ENCODE measurements at places on chromosomes 5 and 9.

- no peak for DNase-seq
Measured at GRCh38 chr5:43638107-43638506, 35.1 kb downstream of the NNT start.

DNA sequence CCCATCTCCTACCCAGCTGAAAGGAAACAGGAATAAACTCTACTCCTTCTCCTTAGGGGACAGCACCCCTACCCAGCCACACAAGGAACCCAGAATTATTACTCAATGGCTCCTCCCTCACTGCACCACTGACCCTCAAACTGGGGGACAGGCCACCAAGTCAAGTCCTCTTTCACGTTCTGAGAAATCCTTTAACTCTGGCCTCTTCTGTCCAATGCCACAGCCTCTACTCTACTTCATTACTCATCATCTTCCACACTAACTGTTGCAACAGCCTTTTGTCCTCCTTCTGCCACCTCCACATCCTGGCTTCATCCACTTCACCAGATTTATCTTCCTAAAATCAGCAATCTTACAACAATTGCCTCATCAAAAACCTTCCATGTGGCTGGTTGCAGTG lies 6.8 kb downstream of the TTC39B start:
- no peak for DNase-seq

- DNase-seq, result no peak
Measured at GRCh38 chr9:78806492-78807160, 509.7 kb downstream of the PSAT1 start.

GRCh38 chr5:142167458-142167857 lies 58.9 kb downstream of the NDFIP1 start:
- no peak for DNase-seq

DNA sequence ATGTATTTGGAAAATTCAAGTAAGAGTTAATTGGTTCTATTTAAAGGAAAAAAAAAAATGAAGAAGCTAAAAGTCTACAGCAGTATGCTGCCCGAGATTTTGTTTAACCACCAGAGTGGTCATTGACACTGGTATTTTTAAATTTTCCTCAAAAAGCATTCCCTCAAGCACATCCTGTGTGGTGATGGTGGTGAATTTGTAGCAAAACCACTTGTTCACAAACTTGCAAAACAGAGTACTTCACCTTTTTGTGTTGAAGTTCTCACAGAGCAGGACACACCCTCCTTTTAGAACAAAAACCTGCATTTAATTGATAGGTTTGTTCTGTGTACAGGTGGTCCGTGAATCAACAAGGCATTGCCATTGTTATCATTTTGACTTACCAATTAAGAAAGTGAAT lies 374.2 kb downstream of the EFNA5 start:
- no peak for DNase-seq

DNA sequence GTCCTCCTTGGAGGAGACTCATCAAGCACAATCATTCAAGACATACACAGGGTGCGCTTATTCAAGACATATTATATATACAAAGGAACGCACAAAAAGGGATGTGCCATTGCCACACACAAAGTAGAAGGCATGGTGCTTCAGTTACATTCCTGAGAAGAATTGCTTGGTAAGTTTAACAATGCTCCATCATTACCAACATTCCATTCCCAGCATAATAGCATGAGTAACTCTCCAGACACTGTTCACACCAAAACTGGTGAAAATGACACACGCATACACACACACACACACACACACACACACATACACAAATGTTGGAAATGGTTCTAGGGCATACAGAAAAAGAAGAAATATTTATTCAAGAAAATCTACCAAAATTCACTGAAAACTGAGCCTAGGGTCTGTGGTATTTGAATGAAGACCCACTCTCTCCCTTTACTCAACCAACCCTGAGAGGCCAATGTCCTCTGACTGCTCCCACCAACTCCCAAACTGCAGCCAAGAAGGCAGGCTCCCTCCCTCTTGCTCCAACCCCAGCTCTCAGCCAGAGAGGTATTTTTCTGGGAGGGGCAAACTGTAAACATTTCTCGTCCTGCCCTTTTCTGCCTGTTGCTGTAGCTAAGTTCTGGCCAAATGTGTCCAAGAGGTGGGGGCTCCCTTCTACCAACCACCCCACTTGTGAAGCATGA lies 19.9 kb downstream of the UGT3A1 start:
- no peak for DNase-seq

GRCh38 chr5:78526049-78526525 lies 122.5 kb downstream of the LHFPL2 start:
- DNase-seq, result no peak

GRCh38 chr9:135586601-135587109 lies 25.1 kb downstream of the PAEP start:
- no peak for DNase-seq

GRCh38 chr9:89312222-89312571 lies 1.2 kb downstream of the CKS2 start:
- peak; percentile 36 for DNase-seq

DNA sequence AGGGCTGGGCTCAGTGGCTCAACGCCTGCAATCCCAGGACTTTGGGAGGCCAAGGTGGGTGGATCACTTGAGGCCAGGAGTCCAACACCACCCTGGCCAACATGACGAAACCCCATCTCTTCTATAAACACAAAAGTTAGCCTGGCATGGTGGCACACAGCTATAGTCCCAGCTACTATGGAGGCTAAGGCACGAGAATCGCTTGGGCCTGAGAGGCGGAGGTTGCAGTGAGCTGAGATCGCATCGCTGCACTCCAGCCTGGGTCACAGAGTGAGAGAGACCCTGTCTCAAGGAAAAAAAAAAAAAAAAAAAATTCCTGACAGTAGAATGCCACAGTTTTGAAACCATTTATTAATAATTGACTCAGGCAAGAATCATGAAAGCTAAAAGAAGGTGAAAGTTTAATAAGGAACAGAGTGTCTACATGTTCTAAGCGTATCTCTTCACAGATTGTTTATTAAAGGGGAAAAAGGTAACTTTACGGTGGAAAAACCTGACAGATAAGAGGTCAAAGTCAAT lies 5.7 kb upstream of the PTGR1 start:
- DNase-seq, result no peak

DNA sequence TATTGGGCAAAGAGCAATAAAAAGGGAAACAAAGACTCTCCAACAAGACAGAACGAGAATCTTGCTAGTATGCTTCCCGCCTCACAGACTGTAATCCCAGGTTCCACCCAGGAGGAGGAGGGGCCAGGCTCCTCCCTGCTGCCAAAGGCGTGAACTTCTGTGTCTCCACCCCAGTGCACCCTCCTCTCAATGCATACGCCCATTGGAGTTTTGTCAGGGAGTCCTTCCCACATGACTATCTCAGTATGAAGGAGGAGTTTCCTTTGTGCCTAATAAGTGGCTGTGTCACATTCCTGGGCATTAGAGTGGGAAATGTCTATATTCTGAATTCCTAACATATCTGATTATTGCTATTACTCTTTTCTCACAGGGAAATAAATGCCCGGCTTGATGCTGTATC lies 106.4 kb upstream of the DHFR start:
- DNase-seq, result peak; percentile 57

GRCh38 chr9:36862206-36863145 lies 171.6 kb downstream of the PAX5 start:
- DNase-seq, result peak; percentile 69

- no peak for DNase-seq
Measured at GRCh38 chr9:87871425-87872078, 11.1 kb upstream of the SPATA31E1 start.

- DNase-seq, result no peak
Measured at GRCh38 chr5:69432412-69433206, 17.7 kb downstream of the MARVELD2 start.

GRCh38 chr9:125366676-125367075 lies 105.0 kb downstream of the GAPVD1 start:
- DNase-seq, result no peak

DNA sequence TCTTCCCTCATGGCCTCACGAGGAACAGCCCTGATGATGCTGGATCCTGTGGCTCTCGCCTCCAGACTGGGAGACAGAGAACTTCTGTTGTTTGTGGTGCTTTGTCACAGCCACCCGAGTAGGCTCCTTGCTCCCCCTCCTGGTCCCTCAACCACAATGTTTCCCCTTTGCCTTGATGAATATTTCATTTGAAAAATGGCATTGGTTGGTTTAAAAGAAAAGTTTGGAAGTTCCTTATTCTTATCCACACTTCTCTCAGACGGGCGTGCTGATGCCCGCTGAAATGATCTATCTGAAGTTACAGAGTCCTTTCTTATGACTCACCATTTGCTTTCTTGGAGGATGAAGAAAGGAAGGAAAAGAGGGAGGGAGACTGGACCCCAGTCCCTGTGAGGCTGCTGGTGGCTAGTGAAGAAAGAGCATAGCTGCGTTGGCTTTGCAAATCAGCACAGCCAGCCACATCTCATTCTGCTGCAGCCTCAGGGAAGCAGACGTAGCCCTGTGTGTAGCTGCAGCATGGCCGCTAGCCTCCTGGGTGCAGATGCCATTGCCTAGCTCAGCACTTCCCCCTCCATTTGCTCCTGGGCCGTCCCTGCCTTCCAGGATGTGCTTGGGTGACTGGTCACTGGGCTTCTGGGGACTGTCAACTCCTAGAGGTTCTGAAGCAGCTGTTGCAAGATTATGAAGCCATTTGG lies 185.9 kb downstream of the ERCC6L2 start:
- DNase-seq, result peak; percentile 46

Data from ELF-1 (cell line).